ENCODE measurements at places on chromosomes 12 and 14.

DNA sequence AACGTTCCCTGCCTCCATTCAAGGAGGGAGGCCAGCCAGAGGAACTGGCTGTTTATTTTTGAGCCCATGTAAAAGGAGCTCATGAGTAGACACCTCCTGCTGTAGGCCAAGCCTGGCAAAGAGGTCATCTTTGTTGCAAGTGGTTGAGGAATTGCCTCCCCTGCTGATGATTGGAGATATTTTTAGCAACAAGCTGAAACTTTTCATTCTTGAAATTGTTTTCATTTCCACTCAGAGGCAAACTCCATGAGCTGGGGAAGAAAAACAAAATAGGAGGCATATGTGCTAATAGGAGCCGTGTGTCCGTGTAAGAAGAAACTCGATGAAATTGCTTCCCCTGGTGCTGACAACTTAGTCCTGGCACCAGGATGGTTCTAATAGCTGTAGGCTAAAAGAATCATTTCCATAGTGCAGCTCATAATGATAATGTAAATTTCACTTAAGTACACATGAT is 440.1 kb upstream of the FAR2 start:
- DNase-seq: no peak

DNA sequence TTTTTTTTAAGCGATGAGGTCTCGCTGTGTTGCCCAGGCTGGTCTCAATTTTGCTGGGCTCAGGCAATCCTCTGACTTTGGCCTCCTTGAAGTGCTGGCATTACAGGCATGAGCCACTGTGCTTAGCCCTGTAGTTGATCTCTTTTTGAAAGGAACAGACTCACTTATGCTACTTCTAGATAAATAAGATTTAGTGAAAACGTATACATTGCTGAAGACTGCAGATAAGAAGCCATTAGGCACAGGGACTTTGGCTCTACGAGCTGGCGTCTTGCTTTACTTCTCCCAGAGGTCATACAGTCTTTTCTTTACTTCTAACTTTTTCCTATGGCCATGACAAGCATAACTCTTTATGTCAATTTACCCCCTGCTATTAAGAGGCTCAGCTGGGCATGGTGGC is 9.4 kb downstream of the PTGR2 start:
- no peak for DNase-seq

- DNase-seq: no peak
These were observed 172.2 kb downstream of the FLRT2 start for GRCh38 chr14:85702191-85702590.

GRCh38 chr12:117404203-117404853 is 42.9 kb upstream of the NOS1 start:
- no peak for DNase-seq

DNA sequence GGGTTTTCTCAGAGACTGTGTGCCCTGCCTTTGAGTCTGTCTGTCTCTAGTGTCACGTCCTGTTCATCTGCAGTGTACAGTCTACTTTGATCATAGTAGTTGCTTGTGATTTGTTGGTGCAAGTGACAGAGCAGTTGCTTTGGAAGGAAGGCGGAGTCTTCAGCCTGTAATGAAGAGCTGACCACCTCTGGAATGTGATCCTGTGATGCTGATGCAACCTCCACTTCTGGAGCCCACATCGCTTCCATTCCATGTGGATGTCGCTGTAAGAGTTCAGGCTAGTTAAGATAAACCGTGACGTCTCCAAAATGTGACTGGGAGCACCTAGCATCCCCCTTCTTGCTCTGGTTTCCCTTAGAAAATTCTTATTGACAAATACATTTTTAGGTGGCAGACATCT is 51.8 kb downstream of the PELI2 start:
- no peak for DNase-seq

Measured in inflammatory macrophage treated with lipopolysaccharide for 4 hours (primary cell).